ENCODE measurements at places on chromosomes 5 and 9. TPM values are rescaled to one million over a fixed set of nuclear protein-coding genes. Genes with fewer than 3 reads are reported as not detected.
A peak's percentile ranks its signal among the peaks of the same experiment; 100 is the strongest.

- no peak overlapping the region for H3K4me3 ChIP-seq
- no peak overlapping the region for H3K27ac ChIP-seq
- H3K27me3 ChIP-seq: no peaks in the 10 kb centered on the region
These were observed 69.0 kb upstream of the MSX2 start for GRCh38 chr5:174655351-174655750.

The RANBP3L gene
- total RNA-seq: 0.28 TPM

The SHISAL2B gene
- not detected for total RNA-seq

The ENTPD2 gene
- total RNA-seq: 2.8 TPM

GRCh38 chr9:93774331-93775102 is 180.6 kb downstream of the BARX1 start:
- no peak overlapping the region for H3K27ac ChIP-seq
- no peak for DNase-seq
- no peaks in the 10 kb centered on the region for H3K27me3 ChIP-seq
- no peaks in the 10 kb centered on the region for H3K4me1 ChIP-seq

The DBH gene
- not detected for total RNA-seq

GRCh38 chr5:132222649-132223038 is 5.0 kb downstream of the P4HA2 start:
- no peak overlapping the region for H3K27ac ChIP-seq
- no peaks in the 10 kb centered on the region for H3K36me3 ChIP-seq
- no peaks in the 10 kb centered on the region for H3K27me3 ChIP-seq
- DNase-seq: no peak
- H3K4me3 ChIP-seq: no peak overlapping the region

GRCh38 chr5:107373549-107374263 is 297.0 kb downstream of the EFNA5 start:
- no peak for DNase-seq
- no peaks in the 10 kb centered on the region for H3K4me1 ChIP-seq
- no peaks in the 10 kb centered on the region for H3K27me3 ChIP-seq
- no peaks in the 10 kb centered on the region for H3K36me3 ChIP-seq

DNA sequence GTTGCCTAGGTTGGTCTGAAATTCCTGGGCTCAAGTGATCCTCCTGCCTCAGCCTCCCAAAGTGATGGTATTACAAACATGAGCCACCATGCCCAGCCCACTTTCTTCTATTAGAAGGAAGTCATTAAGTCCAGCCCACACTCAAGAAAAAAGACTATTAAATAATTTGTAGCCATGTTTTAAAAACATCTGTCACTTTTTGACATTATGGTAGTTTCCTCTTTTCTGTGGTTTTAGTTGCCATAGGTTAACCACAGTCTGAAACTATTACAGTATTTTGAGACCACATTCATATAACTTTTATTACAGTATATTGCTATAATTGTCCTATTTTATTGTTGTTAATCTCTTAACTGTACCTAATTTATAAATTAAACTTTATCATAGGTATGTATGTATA is 31.9 kb upstream of the C5orf24 start:
- H3K36me3 ChIP-seq: peaks cover 24% of the 10 kb centered on the region
- no peak overlapping the region for H3K4me3 ChIP-seq
- no peak for DNase-seq
- H3K27ac ChIP-seq: no peak overlapping the region

DNA sequence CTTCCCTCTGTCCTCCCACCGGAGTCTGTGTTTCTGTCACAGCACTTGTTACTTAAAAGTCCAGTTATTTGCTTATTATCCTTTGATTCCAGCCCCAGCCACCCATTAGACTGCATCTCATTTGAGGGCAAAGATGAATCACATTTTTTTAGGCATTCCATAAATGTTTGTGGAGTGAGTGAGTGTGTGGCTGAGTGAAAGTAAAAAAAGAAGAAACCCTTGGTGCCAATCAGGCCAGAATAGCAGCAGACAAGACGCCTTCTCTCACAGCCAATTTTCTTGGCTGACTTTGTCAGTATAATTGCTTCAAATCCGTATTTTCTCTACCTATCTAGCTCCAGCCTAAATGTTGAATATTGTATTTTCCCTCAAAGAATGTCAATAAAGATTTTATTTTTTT is 613.0 kb upstream of the WWC1 start:
- no peaks in the 10 kb centered on the region for H3K27me3 ChIP-seq
- H3K36me3 ChIP-seq: no peaks in the 10 kb centered on the region
- no peak overlapping the region for H3K4me3 ChIP-seq

The CFAP77 gene
- not detected for total RNA-seq

GRCh38 chr9:76687861-76688391 is 76.3 kb upstream of the PCA3 start:
- no peak for DNase-seq
- H3K36me3 ChIP-seq: no peaks in the 10 kb centered on the region

The PCDHGA9 gene
- total RNA-seq: 0.15 TPM

The PCDHB3 gene
- 0.92 TPM for total RNA-seq

- H3K27ac ChIP-seq: no peak overlapping the region
- H3K4me1 ChIP-seq: no peaks in the 10 kb centered on the region
- no peak overlapping the region for H3K4me3 ChIP-seq
These were observed 7.3 kb upstream of the FOXB2 start for GRCh38 chr9:77011973-77012821.

DNA sequence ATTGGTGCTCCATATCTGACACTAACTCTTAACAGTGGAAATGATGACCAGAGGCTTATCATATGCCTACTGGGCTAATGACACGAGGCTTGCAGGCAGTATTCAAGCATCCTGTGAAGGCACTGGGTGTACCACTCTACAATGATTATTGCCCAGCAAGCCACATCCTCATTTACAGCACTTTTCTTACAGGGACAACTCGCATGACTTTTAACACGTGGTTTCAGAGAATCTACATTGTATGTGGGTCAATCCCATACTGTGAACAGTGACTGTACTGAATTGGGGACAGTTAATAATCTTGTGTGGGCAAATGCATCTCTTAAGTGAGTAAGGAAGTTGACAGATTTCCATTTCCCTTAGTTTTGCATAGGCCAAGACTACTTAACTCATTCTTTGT is 260.0 kb downstream of the TRPM3 start:
- H3K27ac ChIP-seq: no peak overlapping the region
- DNase-seq: no peak
- H3K4me3 ChIP-seq: no peak overlapping the region
- no peaks in the 10 kb centered on the region for H3K36me3 ChIP-seq
- no peaks in the 10 kb centered on the region for H3K4me1 ChIP-seq
- no peaks in the 10 kb centered on the region for H3K27me3 ChIP-seq

The EGFL7 gene
- 42.3 TPM for total RNA-seq

DNA sequence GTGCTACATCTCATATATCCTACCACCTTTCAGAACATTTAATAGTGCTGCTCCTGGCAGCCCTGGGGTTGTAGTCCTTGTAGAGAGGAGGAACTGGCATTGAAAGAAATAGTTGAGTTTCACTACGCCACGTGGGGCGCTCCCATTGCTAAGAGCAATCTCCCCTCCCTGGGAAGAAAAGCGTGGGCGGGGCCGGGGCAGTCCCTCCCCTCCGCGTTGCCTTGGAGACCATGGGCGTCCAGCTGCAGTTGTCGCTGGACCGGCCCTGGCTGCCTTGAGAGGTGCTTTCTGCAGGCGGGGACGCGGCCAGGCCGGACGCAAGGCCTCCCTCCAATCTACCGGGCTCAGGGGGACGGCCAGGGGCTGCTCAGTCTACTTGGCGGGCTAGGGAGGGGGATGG is 368 bp upstream of the CCDC180 start:
- no peak for DNase-seq
- no peak overlapping the region for H3K27ac ChIP-seq
- no peaks in the 10 kb centered on the region for H3K27me3 ChIP-seq
- H3K4me1 ChIP-seq: no peaks in the 10 kb centered on the region

The GRM6 gene
- total RNA-seq: not detected

- peaks cover 18% of the 10 kb centered on the region for H3K27me3 ChIP-seq
- DNase-seq: no peak
- H3K27ac ChIP-seq: no peak overlapping the region
- no peaks in the 10 kb centered on the region for H3K4me1 ChIP-seq
- H3K36me3 ChIP-seq: no peaks in the 10 kb centered on the region
- H3K4me3 ChIP-seq: no peak overlapping the region
These were observed 42.7 kb downstream of the SV2C start for GRCh38 chr5:76125888-76126287.

The ANKRD20A1 gene
- total RNA-seq: 1.9 TPM

DNA sequence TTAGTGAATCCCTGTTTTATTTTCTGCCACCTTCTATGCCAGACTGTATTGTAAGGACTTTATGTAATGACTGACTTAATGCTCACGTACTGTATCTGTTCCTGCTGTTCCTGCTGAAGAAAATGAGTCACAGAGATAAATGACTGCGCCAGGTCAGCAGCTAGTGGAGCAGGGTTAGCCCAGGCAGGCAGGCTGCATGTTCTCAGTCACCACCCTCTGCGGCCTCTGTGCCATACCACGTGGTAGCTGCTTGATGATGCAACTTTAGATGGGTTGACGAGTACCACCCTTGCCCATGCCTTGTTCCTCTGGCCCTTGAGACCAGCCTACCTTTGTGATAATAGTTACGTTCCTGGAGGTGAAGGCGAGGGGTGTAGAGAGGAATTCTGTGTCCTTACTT is 161.9 kb downstream of the TRIO start:
- no peaks in the 10 kb centered on the region for H3K27me3 ChIP-seq
- peak overlapping the region; percentile 74 for H3K27ac ChIP-seq
- H3K4me1 ChIP-seq: peaks cover 25% of the 10 kb centered on the region
- no peak overlapping the region for H3K4me3 ChIP-seq
- DNase-seq: peak; percentile 93

- peaks cover 4% of the 10 kb centered on the region for H3K4me1 ChIP-seq
- H3K36me3 ChIP-seq: no peaks in the 10 kb centered on the region
- H3K4me3 ChIP-seq: no peak overlapping the region
- DNase-seq: no peak
- no peaks in the 10 kb centered on the region for H3K27me3 ChIP-seq
- no peak overlapping the region for H3K27ac ChIP-seq
These were observed 20.4 kb upstream of the IER5L start for GRCh38 chr9:129198319-129199043.

DNA sequence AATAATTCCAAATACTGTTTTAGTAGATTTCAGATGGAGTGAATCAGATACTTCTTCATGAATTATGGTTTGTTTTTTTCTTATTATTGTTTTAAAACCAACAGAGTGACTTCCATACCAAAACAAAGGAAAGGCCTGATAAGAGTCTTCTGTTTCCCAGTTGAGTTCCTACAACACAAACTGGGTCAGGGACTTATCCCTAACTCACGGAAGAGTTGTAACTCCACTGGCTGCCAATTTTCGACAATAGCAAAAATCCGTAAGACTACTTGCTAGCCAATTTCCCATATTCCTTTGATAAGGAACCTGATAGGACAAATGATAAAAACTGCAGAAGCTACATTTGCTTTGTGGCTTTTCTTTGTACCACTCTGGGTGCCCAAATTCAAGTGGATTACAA is 219.2 kb downstream of the AP3B1 start:
- DNase-seq: no peak
- H3K4me3 ChIP-seq: no peak overlapping the region
- H3K4me1 ChIP-seq: no peaks in the 10 kb centered on the region
- no peaks in the 10 kb centered on the region for H3K36me3 ChIP-seq
- H3K27ac ChIP-seq: no peak overlapping the region

DNA sequence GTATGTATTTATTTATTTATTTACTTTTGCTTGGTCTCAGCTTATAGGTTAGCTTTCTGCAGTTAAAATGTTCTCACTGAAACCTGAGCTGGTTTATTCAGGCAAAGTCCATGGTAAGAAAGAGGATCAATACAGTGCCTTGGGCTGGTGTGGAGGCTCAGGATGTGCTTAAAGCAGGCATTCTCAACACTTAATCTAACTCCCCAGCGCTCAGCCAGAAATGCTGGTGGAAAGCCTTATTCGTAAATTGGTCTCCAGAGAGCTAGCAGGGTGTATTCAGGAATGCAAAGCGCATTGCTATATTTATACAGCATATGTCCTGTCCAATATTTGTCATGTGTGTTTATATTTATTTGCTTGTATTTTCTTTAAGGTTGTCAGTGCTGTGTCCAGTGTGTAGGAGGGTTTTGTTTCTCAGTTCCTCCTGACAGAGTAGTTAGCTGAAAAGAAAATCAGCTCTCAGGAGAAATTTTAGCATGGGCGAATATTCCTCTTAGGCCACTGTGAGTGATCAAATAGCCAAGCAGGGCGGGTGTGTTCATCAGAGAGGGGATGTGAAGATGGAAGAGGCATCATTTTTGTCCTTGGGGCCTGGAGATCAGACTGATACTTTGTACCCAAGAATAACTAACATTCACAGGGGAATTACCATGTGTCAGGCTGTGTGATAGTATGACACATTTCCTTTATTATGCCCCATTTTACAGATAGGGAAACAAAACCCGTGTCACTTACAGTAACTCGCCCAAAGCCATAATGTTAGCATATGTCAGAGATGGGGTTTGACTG is 65.8 kb downstream of the DOCK2 start:
- no peak for DNase-seq
- H3K27ac ChIP-seq: peak overlapping the region; percentile 52
- H3K27me3 ChIP-seq: no peaks in the 10 kb centered on the region
- H3K4me1 ChIP-seq: peaks cover 12% of the 10 kb centered on the region
- H3K4me3 ChIP-seq: no peak overlapping the region

The FKBP15 gene
- total RNA-seq: 17.6 TPM

The LCN15 gene
- total RNA-seq: 0.05 TPM

DNA sequence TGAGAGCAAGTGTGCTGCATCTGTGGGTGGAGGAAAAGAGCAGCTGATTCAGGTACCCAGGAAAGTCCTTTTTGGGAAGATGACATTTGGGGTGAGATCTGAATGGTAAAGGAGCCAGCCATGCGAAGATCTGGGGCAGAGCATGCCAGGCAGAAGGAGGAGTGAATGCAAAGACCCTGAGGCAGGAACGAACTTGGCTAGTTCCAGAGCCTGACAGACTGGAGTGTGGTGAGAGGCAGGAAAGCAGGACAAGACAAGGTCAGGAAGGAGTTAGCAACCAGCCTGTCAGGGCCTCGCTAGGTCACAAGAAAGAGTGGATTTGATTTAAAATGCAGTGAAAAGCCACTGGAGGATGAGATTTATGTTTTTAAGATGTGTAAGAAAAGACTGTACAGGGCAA is 28.2 kb downstream of the RGS7BP start:
- no peaks in the 10 kb centered on the region for H3K27me3 ChIP-seq
- H3K4me1 ChIP-seq: no peaks in the 10 kb centered on the region
- H3K27ac ChIP-seq: no peak overlapping the region
- H3K36me3 ChIP-seq: no peaks in the 10 kb centered on the region
- DNase-seq: no peak

DNA sequence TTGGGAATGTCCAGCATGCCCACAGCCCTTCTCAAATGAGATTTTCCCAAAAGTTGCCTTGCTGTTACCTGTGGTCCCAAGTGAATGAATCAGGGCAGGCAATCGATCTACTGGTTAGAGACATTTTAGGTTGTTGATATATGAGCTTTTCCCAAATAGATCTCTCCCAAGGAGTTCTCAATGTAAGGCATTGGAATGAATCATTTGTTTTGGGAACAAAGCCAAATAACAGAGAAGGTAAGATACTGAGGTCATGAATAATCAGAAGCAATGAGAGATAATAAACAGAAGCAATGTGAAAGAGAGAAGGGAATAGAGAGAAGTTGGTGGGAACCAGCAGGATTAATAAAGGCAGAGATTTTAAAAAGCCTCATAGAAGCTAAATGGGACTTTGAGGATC is 93.6 kb upstream of the FER start:
- no peaks in the 10 kb centered on the region for H3K36me3 ChIP-seq
- no peak overlapping the region for H3K4me3 ChIP-seq
- DNase-seq: no peak

The TERT gene
- total RNA-seq: 8.9 TPM

Data from Panc1 (cell line).